K562 (cell line): ENCODE measurements at places on chromosomes 7 and 10. TPM values are rescaled to one million over a fixed set of nuclear protein-coding genes. Genes with fewer than 3 reads are reported as not detected.

The SLC13A4 gene
- 0.60 and 0.66 TPM in 2 replicates for total RNA-seq

- H3K4me1 ChIP-seq, result no peaks in the 10 kb centered on the region
- peaks cover 60% of the 10 kb centered on the region for H3K27me3 ChIP-seq
- H3K36me3 ChIP-seq, result no peaks in the 10 kb centered on the region
- no peak overlapping the region for H3K4me3 ChIP-seq
Observed at GRCh38 chr7:132577206-132578049, 1.2 kb upstream of the PLXNA4 start.

GRCh38 chr7:47992446-47992845, 13.0 kb upstream of the HUS1 start:
- H3K27ac ChIP-seq, result no peak overlapping the region
- no peaks in the 10 kb centered on the region for H3K27me3 ChIP-seq
- no peaks in the 10 kb centered on the region for H3K36me3 ChIP-seq
- H3K4me1 ChIP-seq, result no peaks in the 10 kb centered on the region

DNA sequence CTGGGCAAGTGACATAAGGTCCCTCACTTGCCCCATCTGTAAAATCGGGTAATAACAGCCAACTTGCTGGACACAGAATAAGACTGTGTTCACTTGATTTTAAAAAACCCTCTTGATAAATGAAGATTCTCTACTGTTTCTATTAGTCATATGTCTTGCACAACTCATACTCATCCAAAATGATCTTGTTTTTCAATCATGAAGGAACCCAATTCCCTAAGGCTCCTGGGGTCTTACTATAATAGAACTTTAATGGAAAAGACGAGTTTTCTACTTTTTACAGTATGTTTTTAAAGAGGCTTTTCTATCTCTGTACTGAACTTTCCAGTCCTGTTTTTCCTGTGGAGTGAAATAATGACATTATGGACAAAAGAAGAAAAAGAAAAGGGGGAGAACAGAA, 103.8 kb downstream of the ARID5B start:
- H3K27ac ChIP-seq, result no peak overlapping the region
- no peaks in the 10 kb centered on the region; the same call in 2 of the 3 replicates for H3K27me3 ChIP-seq
- DNase-seq, result no peak
- no peaks in the 10 kb centered on the region for H3K36me3 ChIP-seq
- no peak overlapping the region for H3K4me3 ChIP-seq

- H3K27ac ChIP-seq, result no peak overlapping the region
- H3K36me3 ChIP-seq, result no peaks in the 10 kb centered on the region
- no peak for DNase-seq
- H3K4me1 ChIP-seq, result no peaks in the 10 kb centered on the region
- H3K4me3 ChIP-seq, result no peak overlapping the region
Observed at GRCh38 chr10:34423673-34424625, 391.1 kb downstream of the PARD3 start.
